ENCODE measurements at places on chromosomes 4 and X. TPM values are rescaled to one million over a fixed set of nuclear protein-coding genes. Genes with fewer than 3 reads are reported as not detected.
A peak's percentile ranks its signal among the peaks of the same experiment; 100 is the strongest.

The COL25A1 gene
- not detected for total RNA-seq

DNA sequence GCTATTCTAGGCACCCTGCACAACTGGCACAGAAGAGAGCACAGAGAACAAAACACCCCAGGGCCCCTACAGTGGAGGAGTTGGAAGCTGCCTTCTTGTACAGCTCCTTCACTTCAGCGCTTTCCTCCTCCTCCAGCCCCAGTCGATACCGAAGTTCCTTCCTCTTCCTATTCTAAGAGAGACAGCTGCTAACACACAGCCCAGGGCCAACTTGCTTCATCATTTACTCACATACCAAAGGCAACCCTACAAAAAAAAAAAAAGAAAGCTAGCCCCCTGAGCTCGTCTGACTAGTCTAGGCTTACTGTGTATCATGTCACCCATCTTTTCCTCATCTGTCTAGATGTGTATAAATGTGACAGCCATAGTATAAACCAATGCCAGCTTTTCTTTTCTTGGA lies 64.5 kb downstream of the MID1 start:
- no peak overlapping the region for H3K27ac ChIP-seq
- DNase-seq: no peak
- no peak overlapping the region for H3K4me3 ChIP-seq
- H3K36me3 ChIP-seq: no peaks in the 10 kb centered on the region

The GIMD1 gene
- not detected for total RNA-seq

DNA sequence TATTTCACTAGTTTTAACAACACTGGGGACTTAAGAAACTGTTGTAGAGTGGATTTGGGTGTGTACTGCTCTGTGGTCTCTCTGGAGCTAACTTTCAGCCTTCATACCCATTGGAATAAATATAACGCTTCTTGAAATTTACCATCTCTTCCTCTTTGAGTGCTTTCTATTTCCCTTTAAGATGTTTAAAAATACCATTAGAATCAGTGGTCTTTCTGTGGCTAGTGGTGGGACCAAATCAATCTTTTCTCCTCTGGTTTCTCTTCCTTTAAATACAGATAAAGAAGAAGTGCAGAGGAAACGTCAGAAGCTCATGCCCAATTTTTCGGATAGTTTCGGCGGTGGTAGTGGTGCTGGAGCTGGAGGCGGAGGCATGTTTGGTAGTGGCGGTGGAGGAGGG lies 92.0 kb downstream of the NFKB1 start:
- peaks cover 50% of the 10 kb centered on the region for H3K36me3 ChIP-seq
- H3K4me1 ChIP-seq: peaks cover 21% of the 10 kb centered on the region
- no peak for DNase-seq
- H3K4me3 ChIP-seq: no peak overlapping the region
- no peaks in the 10 kb centered on the region for H3K27me3 ChIP-seq

- H3K4me1 ChIP-seq: no peaks in the 10 kb centered on the region
- no peaks in the 10 kb centered on the region for H3K36me3 ChIP-seq
- no peaks in the 10 kb centered on the region for H3K27me3 ChIP-seq
- no peak overlapping the region for H3K4me3 ChIP-seq
- no peak overlapping the region for H3K27ac ChIP-seq
- no peak for DNase-seq
These were observed 111.6 kb downstream of the BTC start for GRCh38 chr4:74682567-74683359.

The GLRA2 gene
- not detected for total RNA-seq

DNA sequence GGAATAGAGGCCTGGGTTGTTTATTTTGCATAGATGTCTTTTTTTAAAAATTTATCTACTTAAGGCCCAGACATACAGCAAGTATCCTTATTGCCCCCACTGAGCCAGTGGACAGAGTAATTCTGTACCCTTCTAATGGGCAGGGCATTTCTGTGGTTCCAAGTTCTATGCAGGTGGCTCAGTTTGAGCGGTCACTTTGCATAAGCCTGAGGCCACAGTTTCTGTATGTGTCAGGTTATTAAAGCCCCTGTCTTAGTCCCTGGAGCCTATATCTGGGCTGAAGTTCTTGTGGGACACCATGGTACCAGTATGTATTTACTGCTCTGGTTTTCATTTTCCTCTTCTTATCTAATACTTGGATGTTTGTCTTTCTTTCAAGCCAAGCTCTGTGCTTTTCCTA lies 168.8 kb downstream of the MID1IP1 start:
- H3K27ac ChIP-seq: no peak overlapping the region
- no peak overlapping the region for H3K4me3 ChIP-seq
- H3K36me3 ChIP-seq: no peaks in the 10 kb centered on the region
- DNase-seq: no peak
- H3K4me1 ChIP-seq: no peaks in the 10 kb centered on the region
- no peaks in the 10 kb centered on the region for H3K27me3 ChIP-seq

DNA sequence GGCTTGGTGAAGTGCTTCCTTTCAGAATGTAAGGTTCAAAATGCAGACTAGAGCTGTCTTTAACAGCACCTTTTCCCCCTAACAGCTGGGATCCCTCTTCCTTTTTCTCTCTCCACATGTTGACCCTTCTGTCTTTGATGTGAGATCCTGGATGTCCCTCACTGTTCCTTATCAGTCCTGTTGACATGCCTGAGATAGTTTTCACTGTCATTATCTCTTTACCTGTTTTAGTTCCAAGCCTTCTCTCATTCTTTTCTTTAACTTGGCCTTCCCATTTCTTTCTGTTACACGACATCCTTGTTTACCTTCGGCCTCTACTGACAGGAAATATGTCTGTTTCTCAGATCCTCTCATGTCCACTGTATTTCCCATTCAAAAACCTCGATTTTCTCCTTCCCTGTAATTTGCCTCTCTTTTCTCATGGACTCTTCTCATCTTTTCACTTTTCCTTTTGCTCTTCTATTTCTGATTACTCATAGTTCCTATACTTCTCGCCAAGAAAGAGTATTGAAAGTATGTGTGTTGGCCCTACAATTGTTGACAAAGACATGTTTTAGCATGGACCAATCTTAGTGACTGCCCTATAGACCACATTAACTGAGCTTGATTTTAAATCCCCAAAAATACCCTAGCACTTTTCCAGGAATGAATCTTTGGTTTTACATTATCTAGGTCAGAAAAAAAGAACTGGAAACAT lies 1.2 kb upstream of the SOWAHB start:
- H3K27me3 ChIP-seq: peaks cover 58% of the 10 kb centered on the region
- no peak for DNase-seq
- H3K4me3 ChIP-seq: no peak overlapping the region
- peaks cover 21% of the 10 kb centered on the region for H3K4me1 ChIP-seq
- H3K36me3 ChIP-seq: no peaks in the 10 kb centered on the region

DNA sequence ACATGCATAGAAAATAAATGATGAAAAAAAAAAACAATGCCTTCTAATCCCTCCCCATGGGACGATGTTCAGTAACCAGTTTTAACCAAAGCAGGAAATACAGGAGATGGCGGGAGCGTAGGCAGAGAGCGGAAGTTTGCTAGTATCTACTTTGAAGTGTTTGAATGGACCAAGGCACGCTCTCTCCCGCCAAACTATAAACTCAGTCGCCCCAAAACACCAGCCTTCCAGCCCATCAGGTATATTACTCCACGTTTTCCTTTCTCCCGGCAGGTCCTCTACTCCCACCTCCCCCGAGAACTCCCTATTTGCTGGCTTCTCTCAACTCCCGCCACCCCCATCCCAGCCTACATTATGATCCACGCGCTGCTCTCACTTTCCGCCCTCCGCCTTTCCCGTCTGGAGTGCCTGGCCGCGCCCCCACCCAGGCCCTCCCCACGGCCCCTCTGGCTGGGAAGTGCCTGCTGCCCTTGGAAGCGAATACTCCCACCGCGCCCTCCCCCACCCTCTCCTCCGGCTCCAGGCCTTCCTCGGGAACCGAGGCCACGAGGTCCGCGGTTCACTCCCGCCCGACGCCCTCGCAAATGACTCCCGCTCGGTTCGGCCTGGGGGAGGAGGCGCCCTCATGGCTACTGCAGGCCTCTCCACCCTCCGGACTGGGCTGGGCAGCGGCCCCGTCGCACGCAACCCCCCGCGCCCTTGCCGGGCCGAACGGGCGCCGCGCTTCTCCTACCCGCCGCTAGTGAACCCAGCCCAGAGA lies 723 bp downstream of the DHX15 start:
- peaks cover 34% of the 10 kb centered on the region for H3K4me1 ChIP-seq
- peak overlapping the region; percentile 97 for H3K27ac ChIP-seq
- peak; percentile 41 for DNase-seq
- H3K36me3 ChIP-seq: no peaks in the 10 kb centered on the region
- H3K27me3 ChIP-seq: no peaks in the 10 kb centered on the region

- H3K4me1 ChIP-seq: no peaks in the 10 kb centered on the region
- peaks cover 15% of the 10 kb centered on the region for H3K36me3 ChIP-seq
- no peak overlapping the region for H3K4me3 ChIP-seq
These were observed 257.7 kb downstream of the RAPGEF2 start for GRCh38 chr4:159360549-159360948.

DNA sequence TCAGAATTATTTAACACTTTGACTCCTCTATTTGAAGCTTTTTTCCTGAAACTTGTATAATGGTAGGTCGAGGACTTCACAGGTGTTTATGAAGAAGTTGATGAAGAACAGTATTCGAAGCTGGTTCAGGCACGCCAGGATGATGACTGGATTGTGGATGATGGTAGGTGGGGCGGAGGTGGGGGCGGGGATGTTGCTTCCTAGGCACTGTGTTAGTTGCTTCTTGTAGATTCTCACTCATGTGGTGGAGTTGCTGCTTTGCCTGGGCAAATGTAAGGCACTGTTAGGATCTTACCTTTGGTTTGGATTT lies 9.4 kb downstream of the POLA1 start:
- peaks cover 25% of the 10 kb centered on the region for H3K36me3 ChIP-seq
- H3K4me3 ChIP-seq: no peak overlapping the region
- H3K27me3 ChIP-seq: no peaks in the 10 kb centered on the region
- H3K4me1 ChIP-seq: no peaks in the 10 kb centered on the region

The OGT gene
- 557 TPM for total RNA-seq

The CASP6 gene
- 21.9 TPM for total RNA-seq

DNA sequence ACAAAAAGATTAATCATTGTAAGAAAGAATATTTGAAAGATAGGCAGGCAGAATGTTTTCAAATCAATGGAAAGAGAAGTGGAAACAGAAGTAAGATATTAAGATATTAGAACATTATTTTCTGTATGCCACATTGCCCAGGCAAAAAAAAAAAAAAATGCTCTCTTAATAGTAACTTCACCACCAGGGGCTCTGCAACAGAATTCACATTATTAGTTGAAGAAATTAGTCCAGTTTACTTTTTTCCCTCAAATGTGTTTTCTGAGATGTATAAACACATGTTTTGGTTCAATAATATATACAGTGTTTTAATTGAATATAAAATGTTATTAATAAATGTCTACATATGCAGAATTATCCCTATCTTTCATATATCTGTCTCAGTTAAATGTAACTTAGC lies 78.0 kb upstream of the ADAD1 start:
- H3K27ac ChIP-seq: no peak overlapping the region
- H3K4me3 ChIP-seq: no peak overlapping the region
- H3K4me1 ChIP-seq: no peaks in the 10 kb centered on the region

The RENBP gene
- 15.3 TPM for total RNA-seq

The UGT2B17 gene
- total RNA-seq: not detected

DNA sequence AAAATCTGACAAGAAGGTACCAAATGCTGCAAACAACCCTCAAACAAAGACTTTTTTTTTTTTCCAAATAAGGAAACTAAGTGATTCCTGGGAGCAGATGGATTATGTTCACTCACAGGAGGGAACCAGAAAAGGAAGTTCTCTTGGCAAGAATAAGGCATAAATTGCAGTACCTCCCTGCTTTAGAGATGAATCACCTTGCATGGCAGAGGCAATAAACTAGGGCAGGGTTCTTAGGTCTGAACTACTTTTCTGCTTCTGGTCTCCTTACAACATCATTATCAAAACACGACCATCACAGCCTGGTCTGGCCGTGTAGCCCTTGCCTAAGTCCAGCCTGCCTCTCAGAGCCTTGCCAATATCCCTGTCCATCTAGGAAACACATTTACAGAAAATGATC lies 6.3 kb downstream of the TMEM31 start:
- no peak overlapping the region for H3K4me3 ChIP-seq
- no peaks in the 10 kb centered on the region for H3K36me3 ChIP-seq
- DNase-seq: no peak
- H3K27ac ChIP-seq: no peak overlapping the region

- H3K27me3 ChIP-seq: no peaks in the 10 kb centered on the region
- DNase-seq: no peak
- H3K4me3 ChIP-seq: no peak overlapping the region
- no peak overlapping the region for H3K27ac ChIP-seq
- no peaks in the 10 kb centered on the region for H3K36me3 ChIP-seq
- H3K4me1 ChIP-seq: no peaks in the 10 kb centered on the region
These were observed 39.5 kb upstream of the RASL11B start for GRCh38 chr4:52822583-52822971.

GRCh38 chrX:11196476-11196875 lies 85.3 kb downstream of the HCCS start:
- H3K27me3 ChIP-seq: no peaks in the 10 kb centered on the region
- H3K4me1 ChIP-seq: no peaks in the 10 kb centered on the region
- H3K27ac ChIP-seq: no peak overlapping the region
- no peak overlapping the region for H3K4me3 ChIP-seq
- H3K36me3 ChIP-seq: no peaks in the 10 kb centered on the region

The TMEM175 gene
- 46.0 TPM for total RNA-seq

The TMPRSS11F gene
- total RNA-seq: not detected

The HPSE gene
- 9.1 TPM for total RNA-seq

- H3K27me3 ChIP-seq: no peaks in the 10 kb centered on the region
- no peak for DNase-seq
- H3K4me3 ChIP-seq: no peak overlapping the region
- H3K27ac ChIP-seq: no peak overlapping the region
- no peaks in the 10 kb centered on the region for H3K36me3 ChIP-seq
These were observed 102.5 kb upstream of the MID1 start for GRCh38 chrX:10722851-10723250.

The SYP gene
- total RNA-seq: 1.3 TPM

GRCh38 chrX:32673193-32673592 lies 538.2 kb downstream of the DMD start:
- H3K27ac ChIP-seq: no peak overlapping the region
- no peaks in the 10 kb centered on the region for H3K36me3 ChIP-seq
- H3K4me1 ChIP-seq: no peaks in the 10 kb centered on the region
- no peak for DNase-seq
- H3K4me3 ChIP-seq: no peak overlapping the region
- no peaks in the 10 kb centered on the region for H3K27me3 ChIP-seq

DNA sequence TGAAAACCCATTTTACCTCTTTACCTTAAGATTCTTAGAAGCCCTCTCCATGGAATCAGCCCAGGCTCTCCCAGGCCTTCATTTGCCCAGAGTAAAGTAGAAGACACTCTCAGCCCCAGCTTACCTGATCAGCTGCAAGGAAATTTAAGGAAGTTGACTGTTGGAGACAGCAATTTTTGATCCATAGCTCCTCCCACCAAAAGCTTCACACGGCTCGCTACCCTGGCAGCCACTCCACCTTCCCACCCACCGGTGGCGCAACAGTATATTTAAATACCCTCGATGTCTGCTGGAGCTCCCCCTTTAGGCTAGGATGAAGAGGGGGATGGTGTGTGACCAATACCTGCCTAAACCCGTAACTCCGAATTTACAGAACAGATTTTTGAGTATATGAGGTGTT lies 75.4 kb downstream of the MBNL3 start:
- no peak overlapping the region for H3K4me3 ChIP-seq
- H3K27me3 ChIP-seq: no peaks in the 10 kb centered on the region
- no peak for DNase-seq
- no peaks in the 10 kb centered on the region for H3K36me3 ChIP-seq

The SOD3 gene
- total RNA-seq: not detected

GRCh38 chr4:77045490-77045889 lies 30.3 kb downstream of the CCNI start:
- H3K4me3 ChIP-seq: no peak overlapping the region
- H3K27ac ChIP-seq: no peak overlapping the region
- no peaks in the 10 kb centered on the region for H3K27me3 ChIP-seq
- H3K4me1 ChIP-seq: no peaks in the 10 kb centered on the region

The LRRC66 gene
- total RNA-seq: 0.37 TPM

- DNase-seq: no peak
- H3K27me3 ChIP-seq: peaks cover 11% of the 10 kb centered on the region
- no peaks in the 10 kb centered on the region for H3K4me1 ChIP-seq
- H3K4me3 ChIP-seq: no peak overlapping the region
- H3K36me3 ChIP-seq: no peaks in the 10 kb centered on the region
These were observed 15.6 kb downstream of the MAML3 start for GRCh38 chr4:140138428-140138827.

Measured in CD4-positive, CD25-positive, alpha-beta regulatory T cell (primary cell).